ENCODE measurements at places on chromosomes 6 and 20.

DNA sequence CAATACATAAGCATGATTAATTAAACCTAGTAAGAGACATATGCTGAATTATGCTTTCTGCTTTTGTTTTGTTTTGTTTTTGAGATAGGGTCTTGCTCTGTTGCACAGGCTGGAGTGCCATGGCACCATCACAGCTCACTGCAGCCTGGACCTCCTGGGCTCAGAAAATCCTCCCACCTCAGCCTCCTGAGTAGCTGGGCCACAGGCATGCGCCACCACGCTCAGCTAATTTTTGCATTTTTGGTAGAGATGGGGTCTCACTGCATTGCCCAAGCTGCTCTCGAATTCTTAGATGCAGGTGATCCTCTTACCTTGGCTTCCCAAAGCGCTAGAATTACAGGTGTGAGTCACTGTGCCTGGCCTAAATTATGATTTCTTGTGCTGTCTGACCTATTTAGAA is 3.8 kb downstream of the XPO5 start:
- no peak for DNase-seq

GRCh38 chr20:37282556-37282955 is 6.9 kb upstream of the MANBAL start:
- no peak for DNase-seq

DNA sequence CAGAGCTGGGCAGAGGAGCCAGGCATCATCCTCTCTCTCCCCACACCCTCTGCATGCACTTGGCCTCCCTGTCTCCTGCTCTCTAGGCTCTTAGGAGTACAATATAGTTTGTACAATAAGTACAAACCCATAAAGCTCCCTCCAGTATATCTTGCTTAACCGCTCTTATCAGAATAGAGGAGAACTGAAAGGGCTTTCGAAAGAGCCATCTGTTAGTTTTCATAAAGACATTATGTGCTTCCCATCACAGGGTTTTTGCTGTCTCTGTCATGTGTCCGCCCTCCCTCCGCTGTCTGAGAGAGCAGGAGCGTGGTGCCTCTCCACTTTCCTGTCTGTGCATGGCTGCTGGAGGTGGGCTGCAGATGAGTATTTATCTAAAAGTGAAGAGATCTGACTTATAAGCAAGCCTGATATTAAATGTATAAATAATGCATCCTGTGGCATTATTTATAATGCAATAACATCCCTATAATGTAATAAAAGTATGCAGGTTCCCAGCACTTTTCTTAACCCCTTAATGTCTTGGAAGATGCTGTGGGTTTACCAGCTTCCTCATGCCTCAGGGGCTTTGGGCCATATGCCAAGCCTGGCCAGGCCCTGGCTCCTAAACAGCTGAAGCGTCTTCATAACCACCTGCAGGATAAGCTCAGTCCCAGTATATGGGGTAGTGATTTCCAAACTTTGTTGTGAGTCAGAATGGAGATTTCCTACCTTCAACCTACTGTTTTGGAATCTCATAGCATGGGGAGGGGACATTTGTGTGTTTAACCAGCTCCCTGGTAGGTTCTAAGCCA is 297.1 kb downstream of the DHX35 start:
- peak; percentile 42 for DNase-seq

DNA sequence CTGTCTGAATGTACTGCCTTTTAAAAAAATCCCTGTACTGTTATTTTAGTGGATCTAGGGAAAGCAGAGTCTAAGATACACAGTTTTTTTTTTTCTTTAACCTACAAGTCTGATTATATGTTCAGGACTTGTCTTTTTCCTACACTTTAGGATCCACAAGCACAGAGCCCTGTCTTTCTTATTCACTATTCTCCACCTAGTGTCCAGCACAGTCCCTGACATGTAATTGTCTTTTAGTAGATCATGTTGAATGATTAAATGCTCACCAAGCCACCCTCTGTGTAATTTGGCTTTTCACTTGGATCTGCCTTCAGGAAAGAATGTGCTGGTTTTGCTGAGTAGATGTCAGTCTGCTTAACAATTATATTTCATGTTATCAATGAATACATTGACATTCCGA is 35.8 kb upstream of the YWHAB start:
- no peak for DNase-seq

DNA sequence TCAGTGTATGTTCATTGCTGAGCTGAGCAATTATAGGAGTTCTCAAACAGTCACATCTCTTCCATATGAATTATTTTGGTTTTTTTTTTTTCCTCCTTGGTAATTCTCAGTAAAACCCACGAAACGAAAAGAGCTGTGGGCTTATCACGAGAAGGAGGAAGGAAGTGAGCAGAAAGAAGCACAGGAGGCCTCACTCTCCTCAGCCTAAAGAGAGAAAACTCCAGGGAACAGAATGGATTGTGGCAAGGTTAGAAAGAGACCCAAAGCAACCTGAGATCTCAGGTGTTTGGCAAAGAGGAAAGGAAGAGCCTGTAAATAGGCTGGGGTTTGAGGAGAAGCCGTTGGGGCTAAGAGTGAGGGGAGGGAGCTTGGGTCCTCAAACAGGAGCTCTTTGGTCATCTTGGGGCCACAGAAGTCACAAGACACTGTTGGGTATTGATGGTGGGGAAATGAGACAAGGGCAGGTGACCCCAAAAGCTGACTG is 67.8 kb upstream of the CITED2 start:
- no peak for DNase-seq

- no peak for DNase-seq
Measured at GRCh38 chr6:36973647-36974046, 12.3 kb downstream of the MTCH1 start.

DNA sequence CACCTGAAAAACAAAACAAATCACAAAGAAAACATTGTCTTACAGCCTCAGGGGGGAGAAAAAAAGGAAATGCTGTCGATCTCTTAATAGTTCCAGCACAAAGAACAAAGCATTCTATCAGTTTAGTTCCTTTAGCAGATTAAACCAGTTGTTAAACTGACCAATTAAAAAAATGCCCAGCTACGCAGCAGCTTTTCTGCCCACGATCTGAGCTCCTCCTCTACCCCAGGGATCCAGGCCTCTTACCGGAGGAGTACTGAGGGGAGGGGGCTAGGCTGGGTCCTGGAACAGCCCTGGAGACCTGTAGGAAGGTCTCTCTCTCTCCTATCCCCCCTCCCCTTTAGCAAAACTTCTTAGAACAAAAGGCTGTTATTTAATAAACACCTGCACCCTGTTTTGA is 13.4 kb downstream of the PTK7 start:
- DNase-seq: no peak

- DNase-seq: no peak
Measured at GRCh38 chr6:19477563-19477962, 359.6 kb upstream of the ID4 start.

DNA sequence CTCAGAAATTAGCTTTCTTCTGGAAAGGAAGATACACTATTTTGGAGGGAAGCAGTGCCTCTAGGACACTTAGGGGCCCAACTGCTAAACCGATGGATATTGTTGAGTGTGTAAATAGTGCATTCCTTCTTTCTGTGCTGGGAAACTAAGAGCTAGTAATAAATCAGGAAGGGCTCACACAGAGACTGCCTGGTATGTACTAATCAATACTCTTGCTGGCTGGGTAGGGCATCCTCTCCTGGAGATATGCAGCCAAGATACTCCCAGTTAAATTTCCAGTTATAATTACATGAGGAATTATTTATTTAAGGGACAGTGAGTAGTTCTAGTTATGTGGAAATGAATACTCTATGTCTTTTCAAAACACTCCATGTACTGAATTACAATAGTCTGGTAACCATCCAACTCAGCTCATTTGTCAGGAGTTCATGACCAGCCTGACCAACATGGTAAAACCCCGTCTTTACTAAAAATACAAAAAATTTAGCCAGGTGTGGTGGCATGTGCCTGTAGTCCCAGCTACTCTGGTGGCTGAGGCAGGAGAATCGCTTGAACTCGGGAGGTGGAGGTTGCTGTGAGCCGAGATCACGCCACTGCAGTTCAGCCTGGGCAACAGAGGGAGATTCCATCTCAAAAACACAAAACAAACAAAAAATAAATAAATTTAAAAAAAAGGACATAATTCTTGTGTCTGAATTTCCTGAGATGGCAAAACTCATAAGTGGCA is 100.0 kb downstream of the OR2B2 start:
- no peak for DNase-seq

GRCh38 chr6:10463491-10464481 is 48.9 kb upstream of the TFAP2A start:
- no peak for DNase-seq

- no peak for DNase-seq
Measured at GRCh38 chr6:53985366-53985765, 125.9 kb upstream of the MLIP start.

GRCh38 chr20:61620174-61620573 is 368.1 kb downstream of the CDH4 start:
- DNase-seq: no peak

GRCh38 chr6:36752886-36753506 is 55.4 kb downstream of the RAB44 start:
- DNase-seq: no peak

GRCh38 chr20:61791995-61792394 is 273.7 kb downstream of the TAF4 start:
- no peak for DNase-seq

- no peak for DNase-seq
Measured at GRCh38 chr6:158321960-158322359, 9.7 kb downstream of the TULP4 start.

DNA sequence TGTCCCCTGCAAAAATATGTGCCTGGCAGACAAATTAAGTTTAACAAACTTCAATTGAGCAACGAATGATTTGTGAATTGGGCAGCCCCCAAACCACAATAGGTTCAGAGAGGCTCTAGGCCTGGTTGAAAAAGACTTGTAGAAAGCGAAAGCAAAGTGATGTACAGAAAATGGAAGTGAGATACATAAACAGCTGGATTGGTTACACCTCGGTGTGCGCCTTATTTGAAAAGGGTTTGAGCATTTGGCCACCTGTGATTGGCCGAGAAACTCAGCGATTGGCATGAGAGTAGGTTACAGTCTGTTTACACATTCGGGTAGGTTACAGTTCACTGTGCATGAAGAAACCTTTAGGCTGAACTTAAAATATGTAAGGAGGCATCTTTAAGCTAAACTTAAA is 136.9 kb downstream of the CD83 start:
- no peak for DNase-seq

- DNase-seq: no peak
Measured at GRCh38 chr20:50220093-50220893, 29.7 kb downstream of the CEBPB start.

GRCh38 chr6:37155394-37156312 is 14.3 kb upstream of the PIM1 start:
- DNase-seq: no peak

Data from NCI-H1092 treated with DMSO at 0.1 percent for 48 hours (cell line).